ENCODE measurements at places on chromosomes 4 and X.

DNA sequence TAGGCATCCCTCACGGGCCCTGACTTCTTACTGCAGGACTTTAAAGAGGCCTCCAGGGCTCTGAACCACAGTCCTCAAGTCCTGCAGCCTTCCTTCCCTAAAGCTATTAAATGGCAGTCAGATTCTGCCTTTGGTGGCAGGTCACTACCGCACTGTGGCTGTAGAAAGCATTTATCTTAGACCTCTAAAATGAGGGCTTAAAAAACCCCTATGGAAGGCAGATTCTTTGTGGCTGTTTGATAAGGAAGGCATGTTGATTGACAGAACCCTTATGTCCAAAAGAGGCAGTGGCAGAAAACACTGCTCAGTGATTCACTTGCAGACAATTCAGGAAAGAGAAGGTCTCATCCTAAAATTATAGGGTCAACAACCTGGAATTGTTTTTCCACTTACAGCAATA, 79.2 kb downstream of the FBXL5 start:
- DNase-seq = no peak

DNA sequence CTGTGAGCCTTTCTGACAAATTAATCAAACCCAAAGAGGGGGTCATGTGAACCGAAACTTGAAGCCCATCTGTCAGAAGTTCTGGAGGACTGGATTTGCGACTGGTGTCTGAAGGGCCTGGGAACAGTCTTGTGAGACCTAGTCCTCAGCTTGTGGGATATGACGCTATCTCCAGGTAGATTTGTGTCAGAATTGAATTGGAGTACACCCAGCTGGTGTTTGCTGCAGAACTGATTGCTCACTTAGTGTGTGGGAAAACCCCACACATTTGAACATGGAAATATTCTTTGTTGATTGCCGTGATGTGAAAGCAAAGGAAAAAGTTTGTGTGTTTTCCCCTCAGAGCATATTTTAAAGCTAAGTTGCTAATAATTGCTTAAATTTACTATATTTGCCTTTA, 30.3 kb upstream of the TMSB15B start:
- DNase-seq = no peak

- no peak for DNase-seq
Measured at GRCh38 chr4:41454423-41454822, 83.5 kb upstream of the LIMCH1 start.

- no peak for DNase-seq
Measured at GRCh38 chr4:182126096-182126495, 117.1 kb upstream of the TENM3 start.

DNA sequence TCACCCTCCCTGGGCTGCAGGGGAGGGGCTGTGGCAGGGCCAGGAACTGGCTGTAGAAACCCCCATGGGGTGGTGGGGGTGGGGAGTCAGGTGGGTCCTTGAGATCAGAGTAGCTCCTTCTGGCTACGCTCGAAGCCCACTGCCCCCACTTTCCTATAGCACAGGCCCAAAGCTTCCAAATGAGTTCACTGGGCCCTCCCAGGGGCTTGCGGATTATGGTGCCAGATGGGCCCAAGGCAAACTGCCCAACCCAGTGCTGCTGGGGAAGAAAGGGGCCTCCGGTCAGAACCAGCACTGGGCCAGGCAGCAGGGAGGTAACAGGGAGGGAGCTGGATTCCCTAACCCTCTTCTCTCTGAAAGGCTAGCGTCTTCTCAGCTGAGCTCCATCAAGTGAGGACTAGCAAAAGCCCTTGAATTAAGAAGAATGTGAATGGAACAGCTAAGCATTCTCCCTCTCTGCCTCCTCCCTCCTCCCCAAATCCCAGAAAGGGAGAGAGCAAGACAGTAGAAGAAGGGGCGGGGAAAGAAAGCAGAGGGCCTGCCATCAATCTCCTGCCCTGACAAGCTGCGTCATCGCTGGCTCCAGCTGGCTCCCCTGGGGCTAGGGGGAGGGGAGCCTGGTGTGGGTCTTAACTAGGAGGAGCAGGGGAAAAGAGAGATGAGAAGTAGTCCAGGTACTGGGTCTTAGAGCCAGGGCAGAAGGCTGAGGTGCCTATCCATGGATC, 34.7 kb downstream of the FRMPD3 start:
- DNase-seq = no peak

DNA sequence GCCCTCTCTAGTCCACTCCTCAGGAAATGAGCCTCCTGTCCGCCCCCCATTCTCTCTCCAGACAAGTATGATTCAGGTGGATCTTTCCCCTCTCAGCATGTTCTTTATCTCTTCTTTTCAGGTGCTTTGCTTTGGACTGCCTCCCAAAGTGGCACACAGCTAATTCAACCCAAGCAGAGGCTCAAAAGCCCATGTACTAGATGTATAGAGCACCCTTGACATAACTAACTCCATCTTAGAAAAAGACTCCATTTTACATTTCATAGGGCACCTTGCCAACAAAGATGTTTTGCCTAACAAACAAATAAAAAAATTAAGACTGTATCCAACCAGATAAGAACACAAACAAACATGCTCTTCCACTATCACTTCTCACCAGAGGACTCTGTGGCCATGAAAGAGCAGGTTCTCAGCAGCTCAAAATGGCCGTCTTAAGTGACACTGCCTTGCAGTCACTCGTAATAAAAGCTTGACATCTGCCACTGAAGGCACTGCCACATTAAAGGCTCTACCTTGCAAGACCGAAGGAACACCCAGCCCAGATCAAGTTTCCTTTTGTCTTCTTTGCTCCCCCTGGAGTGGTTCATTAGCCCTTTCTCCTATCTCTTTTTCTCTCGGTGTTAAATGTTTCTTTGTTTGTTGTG, 84.9 kb upstream of the TAB3 start:
- no peak for DNase-seq

DNA sequence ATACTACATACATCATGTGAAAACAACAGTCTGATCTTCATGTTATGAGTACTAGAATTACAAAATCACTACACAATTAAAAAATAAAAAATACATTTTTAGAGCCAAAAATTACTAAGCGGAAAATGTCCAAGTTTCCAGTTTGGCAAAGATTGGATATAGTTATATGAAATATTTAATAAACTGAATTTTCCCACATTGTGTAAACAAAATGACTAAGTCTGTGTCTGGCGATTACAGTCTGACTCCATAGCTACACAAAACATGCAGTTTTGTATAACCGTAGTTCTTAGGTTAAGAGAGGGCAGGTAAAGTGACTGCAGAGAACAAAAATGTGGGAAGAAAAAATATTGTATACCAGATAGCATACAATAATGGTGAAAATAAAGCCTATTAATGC, 59.2 kb upstream of the TMEM47 start:
- no peak for DNase-seq

DNA sequence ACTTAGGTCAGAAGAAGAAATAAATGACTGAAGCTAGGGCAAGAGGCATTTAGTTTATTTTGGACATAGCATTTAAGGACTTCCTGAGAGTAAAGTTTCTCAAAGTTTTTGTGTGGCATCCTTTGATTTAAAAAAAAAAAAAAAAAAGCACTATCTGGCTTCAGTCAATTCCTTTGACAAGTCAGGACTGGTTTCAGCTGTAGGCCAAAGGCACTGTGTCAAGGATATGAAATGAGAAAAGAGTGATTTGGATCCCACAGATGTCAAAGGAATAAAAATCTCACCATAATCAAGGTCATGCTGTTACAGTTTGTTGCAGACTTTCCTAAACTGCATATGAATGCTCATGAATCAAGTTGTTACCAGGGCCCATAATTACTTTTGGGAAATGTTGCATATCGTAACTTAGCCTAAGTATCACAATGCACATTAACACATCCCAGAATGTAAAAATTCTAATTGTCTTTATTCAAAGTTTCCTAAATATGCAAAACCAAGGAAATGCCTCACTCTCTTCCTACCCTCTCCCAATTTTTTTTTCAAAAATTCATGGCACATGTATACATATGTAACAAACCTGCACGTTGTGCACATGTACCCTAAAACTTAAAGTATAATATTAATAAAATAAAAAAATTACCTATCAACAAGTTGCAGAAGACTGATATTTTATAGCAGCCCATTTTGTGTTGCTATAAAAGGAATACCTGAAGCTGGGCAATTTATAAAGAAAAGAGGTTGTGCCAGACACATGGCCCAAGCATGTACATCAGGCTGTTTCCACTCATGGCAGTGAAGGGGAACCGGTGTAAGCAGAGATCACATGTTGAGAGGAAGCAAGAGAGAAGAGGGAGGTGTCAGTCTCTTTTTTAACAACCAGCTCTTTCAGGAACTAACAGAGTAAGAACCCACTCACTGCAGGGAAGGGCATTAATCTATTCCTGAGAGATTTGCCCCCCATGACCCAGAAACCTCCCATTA, 33.7 kb upstream of the ADAMTS3 start:
- DNase-seq = no peak

GRCh38 chr4:120824946-120825345, 97.6 kb downstream of the PRDM5 start:
- DNase-seq = no peak

DNA sequence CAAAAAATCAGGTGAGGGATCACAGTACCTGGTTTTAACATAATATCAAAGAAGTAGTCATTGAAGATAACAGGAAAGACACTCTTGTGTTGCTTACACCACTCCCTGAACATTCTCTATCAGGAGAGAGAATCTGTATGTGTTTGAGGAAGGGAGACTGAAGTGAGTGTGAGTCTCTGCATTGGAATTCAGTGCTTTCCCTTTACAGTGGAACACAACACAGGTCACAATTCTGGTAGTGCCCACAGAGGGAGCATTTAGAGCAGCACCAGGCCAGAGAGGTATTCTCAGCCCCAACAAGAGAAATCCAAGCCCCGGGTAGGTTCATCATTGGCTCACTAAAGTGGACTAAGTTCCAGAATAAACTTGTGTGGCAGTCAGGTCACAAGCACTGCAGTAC, 64.7 kb upstream of the UBQLN2 start:
- no peak for DNase-seq

GRCh38 chrX:69182818-69183380, 17.6 kb upstream of the PJA1 start:
- no peak for DNase-seq

DNA sequence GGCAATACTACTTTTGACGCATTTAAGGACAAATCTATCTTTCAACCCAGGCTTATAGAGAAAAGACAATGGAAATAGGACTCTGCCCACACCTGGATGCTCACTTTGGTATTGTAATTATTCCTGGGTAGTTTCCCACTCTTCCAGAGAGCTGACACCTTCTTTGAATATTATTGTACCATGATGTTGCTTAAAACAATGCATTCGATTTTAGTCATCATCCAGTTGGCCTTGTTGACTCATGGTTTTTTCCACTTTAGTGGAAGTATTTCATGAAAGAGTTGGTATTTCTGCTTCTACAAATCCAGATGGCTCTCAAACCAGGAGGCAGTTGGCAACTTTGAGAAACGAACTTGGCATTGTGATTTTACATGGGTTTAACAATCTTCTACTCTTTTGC, 124.2 kb downstream of the ENOX2 start:
- DNase-seq = no peak

DNA sequence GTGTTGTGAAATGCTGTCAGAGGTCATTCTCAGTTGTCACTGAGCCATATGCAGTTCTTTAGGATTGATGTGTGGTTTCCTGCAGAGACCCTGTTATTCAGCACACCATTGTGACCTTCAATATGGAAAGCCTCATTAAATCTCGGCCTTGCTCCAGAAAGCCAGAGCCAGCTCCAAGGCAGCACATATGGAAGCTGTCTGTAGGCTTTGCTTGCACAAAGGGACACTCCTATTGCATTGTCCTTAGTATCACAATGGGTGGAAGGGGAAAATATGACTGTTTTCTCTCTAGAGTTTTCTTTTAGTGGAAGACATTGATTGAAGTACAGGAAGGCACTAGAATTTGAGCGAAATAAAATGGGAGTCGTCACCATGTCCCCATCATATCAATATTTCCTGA, 179.0 kb downstream of the CEP135 start:
- DNase-seq = no peak

- DNase-seq = no peak
Measured at GRCh38 chr4:156957556-156957955, 14.0 kb downstream of the PDGFC start.

DNA sequence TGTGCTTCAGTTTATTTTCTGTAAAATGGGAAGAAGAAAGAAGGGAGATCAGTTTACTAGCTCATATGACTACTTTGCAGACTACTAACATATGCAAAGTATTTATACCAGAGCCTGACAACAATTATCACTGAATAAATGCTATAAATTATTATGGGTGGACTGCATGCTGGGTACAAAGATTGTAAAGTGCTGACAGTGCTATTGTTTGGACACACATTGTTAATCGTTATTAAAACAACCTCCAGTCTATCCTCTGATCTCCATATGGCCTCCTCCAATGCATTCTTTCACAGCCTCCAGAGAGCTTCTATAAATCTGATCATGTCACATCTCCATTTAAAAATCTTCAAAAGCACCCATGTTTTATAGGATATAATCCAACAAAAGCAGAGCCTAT, 90.1 kb upstream of the HS3ST1 start:
- no peak for DNase-seq
